Stimulated activated CD4-positive, alpha-beta T cell treated with anti-CD3 and anti-CD28 coated beads, Interleukin-12 subunit alpha, Interleukin-12 subunit beta, amount 100 ng/mL, for 24 hours (primary cell): ENCODE measurements at places on chromosomes 12 and 14.
A peak's percentile ranks its signal among the peaks of the same experiment; 100 is the strongest.

- no peak for DNase-seq
These were observed 135.9 kb downstream of the TMEM30B start for GRCh38 chr14:61145034-61145902.

DNA sequence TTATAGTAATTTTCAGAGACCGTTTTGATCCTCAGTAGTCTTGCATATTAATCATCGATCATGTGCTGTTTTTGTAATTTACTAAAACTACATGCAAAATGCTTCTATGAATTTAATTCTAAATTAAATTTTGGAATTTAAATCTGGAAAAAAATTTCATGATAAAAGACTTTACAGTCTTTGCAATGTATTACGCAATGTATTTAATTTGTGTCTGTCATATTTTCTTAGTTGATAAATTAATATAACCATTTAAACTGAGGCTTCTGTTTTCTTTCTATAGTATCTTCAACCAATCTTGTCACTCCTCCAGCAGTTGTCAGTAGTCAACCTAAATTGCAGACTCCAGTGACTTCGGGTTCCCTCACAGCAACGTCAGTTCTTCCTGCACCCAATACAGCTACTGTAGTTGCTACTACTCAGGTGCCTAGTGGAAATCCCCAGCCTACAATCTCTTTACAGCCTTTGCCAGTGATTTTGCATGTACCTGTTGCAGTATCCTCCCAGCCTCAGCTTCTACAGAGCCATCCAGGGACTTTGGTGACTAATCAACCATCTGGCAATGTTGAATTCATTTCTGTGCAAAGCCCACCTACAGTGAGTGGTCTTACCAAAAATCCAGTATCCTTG is 94.8 kb downstream of the ATF7IP start:
- no peak for DNase-seq

DNA sequence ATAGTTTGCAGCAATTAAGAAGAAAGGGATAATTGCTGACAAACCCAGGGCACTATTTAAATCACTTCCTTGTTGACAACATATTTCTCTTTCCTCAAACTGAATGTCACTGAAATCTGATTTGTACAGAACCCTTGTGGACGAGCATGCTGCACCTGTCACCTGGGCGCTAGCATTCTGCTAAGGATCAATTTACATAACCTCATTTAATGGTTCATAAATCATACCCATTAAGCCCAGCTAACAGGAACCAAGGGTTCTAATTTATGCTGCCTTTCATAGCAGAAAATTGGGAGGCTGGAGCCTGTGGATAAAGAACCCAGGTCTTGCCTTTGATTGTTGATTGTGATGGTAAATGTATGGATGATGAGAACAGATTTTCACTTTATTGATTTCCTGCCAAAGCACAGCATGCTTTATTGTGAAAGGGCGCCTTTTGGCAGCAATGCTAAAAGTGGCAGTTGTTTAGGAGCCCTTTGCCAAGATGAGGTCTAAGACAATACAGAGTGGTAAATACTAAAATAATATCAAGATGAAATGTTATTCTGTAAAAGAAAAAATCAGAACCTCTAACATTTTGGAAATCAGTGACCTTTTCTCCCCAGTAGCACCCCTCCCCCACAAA is 95.4 kb downstream of the NKX2-1 start:
- DNase-seq: no peak

GRCh38 chr14:89417465-89418225 is 612 bp upstream of the FOXN3 start:
- DNase-seq: peak; percentile 41

DNA sequence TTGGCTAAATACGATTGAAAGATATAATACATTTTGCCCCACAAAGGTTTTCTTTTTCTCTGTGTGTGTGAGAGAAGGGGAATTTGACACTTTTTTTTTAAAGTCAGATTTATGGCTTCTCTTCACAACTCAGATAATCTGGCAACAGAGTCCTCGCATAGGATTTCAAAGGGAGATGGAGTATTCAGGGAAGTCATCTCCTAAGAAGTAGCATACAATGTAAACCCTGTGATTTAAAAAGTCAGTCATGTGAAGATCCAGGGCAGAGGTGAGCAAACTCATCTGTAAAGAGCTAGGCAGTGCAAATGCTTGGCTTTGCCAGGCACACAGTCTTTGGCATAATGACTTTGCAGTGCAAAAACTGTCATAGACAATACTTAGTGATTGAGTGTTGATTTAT is 1526.3 kb downstream of the AACS start:
- DNase-seq: no peak

DNA sequence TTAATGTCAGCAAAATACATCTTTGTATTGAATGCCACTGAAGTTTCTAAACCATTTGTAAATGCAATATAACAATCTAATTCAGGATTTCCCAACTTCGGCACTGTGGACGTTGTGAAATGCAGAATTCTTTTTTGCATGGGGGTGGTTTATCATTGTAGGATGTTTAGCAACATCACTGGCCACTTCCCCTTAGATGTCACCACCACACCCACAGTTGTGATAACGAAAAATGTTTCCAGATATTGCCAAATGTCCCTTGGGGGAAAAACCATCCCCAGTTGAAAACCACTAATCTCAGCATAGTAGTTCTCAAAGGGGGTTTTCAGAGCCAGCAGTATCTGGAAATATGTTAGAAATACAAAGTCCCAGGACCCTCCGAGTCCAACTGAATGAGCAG is 203.3 kb downstream of the NAV3 start:
- no peak for DNase-seq

DNA sequence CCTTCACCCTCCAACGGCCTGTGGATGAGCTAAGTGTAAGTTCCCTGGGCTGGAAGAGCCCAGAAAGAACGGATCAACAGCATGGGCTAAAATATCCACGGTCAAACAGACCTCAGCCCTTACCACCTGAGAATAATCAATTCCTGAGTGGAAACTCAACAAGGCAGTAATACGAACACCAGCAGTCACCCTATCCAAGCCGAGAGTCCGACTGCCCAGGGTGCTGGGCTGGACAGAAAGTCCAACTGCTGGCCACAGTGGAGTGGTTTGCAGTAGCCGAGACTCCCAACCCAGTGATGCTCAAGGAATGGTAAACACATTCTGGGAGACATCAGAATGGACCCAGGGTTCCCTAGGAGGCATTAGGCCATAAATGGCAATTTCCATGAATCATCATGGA is 36.8 kb downstream of the ANO2 start:
- no peak for DNase-seq

GRCh38 chr14:60817113-60817512 is 82.6 kb downstream of the MNAT1 start:
- no peak for DNase-seq

GRCh38 chr12:53222806-53223261 is 9.2 kb downstream of the RARG start:
- no peak for DNase-seq

- no peak for DNase-seq
These were observed 4.7 kb downstream of the KCNK10 start for GRCh38 chr14:88318406-88318805.

- no peak for DNase-seq
These were observed 22.2 kb upstream of the HDAC7 start for GRCh38 chr12:47841910-47842309.

- DNase-seq: no peak
These were observed 144.0 kb upstream of the FBXO33 start for GRCh38 chr14:39576258-39576657.

GRCh38 chr12:4203772-4204376 is 69.7 kb upstream of the CCND2 start:
- DNase-seq: no peak

GRCh38 chr12:92989715-92990484 is 60.8 kb upstream of the EEA1 start:
- no peak for DNase-seq

DNA sequence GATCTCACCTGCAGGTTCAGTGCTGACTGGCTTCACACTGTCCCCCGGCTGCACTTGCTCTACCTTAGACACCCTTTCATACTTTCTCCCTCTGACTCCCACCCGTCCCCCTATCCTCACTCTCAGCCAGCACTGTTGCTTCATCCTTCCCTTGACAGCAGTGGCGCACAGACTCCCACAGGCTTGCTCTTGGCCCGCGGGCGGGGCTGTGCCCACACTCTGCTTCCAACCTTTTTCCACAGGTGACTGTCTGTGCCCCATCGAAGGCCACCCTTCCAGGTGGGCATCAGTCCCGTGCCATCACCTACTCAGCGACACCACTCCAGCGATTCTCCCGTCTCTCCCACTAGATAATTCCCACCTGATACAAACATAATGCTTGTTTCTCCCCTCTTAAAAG is 1.0 kb upstream of the RPS6KL1 start:
- DNase-seq: no peak

DNA sequence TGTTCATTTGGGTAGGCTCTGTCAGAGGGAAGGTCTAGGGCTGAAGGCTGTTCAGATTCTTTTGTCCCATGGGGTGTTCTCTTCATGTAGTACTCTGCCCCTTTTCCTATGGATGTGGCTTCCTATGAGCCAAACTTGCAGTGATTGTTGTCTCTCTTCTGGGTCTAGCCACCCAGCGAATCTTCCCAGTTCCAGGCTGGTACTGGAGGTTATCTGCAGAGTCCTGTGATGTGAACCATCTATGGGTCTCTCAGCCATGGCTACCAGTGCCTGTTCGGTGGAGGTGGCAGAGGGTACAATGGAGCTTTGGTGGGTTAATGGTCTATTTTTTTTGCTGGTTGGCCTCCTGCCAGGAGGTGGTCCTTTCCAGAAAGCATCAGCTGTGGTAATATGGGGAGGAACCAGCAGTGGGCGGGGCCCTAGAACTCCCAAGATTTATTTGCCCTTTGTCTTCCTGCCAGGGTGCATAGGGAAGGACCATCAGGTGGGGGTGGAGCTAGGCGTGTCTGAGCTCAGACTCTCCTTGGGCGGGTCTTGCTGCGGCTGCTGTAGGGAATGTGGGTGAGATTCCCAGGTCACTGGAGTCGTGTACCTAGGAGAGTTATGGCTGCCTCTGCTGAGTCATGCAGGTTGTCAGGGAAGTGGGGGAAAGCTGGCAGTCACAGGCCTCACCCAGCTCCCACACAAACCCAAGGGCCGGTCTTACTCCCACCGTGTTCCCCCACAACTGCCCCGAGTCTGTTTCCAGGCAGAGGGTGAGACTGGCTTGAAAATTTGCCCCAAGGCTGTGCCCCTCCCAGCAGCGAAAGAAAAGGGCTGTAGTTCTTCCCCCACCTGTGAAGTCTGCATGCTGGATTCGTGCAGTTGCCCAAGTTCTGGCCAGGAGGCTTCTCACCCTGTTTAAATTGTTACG is 17.5 kb downstream of the MTRFR start:
- DNase-seq: no peak

DNA sequence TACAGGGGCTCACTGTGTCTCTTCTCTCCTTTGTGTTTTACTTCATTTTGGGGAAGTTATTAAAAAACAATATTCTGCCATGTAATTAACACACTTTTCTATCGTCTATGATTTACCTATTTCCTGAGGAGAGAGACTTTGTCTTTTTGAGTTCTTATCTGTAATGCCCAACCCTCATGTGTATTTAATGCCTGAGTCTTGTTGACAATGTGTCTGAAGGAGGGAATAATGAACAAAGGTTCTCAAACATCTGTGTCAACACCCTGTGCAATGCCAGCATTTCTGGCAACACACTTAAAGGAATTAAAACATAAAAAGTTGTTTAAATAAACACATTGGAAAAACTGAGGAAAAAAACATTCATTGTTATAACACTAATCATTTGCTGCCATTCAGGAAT is 147.1 kb downstream of the SLC15A5 start:
- no peak for DNase-seq

DNA sequence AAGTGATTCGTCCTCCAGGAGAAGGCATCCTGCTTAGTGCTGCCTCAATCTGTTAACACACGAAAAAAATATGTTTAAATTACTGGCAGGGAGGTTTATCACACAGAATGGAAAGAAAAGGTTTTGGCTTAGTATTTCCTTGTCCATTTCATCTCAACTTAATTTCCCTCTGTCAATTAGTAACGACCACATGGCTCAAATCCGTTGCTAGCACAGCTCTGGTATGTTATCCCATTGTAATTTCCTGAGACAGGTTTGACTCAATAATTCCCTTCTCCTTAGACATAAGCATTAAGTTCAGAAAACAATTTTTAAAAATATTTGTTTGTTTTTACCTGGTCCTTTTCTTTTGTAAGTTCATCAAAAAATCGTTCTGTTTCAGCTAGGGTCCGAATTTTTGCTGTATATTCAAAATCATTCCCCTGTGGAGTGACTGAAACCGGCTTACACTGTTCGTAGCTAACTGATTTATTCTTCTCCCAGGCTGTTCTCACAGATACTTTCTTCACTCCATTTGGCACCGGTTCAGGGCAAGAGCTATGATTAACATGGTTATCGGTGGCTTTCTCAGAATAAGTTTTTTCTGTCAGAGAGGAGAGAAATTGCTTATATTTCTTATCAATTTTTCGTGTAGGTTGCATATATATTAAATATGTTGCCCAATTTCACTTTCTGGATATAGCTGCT is 10.1 kb upstream of the PITPNM2 start:
- no peak for DNase-seq

GRCh38 chr14:29838752-29839151 is 88.9 kb downstream of the PRKD1 start:
- DNase-seq: no peak

GRCh38 chr12:75599061-75599460 is 87.7 kb upstream of the KRR1 start:
- no peak for DNase-seq

- no peak for DNase-seq
These were observed 210.6 kb downstream of the PHLDA1 start for GRCh38 chr12:75820848-75821578.

DNA sequence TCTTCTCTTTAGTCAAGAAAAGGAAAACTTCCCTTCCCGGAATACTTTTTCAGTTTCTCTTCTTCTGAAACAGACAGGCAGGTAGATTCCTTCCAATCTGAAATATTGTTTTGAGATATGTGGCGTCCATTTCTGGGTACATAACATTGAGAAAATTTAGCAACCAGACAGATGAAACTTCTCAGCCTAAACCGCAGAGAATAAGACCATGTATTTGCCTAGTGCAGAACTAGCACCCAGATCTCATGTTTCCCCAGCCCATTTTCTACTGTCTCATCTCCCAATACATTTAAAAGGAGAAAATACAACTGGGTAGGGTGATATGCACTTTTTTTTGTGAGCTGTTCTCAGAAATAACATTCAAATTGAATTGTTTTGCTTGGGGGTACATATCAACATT is 6.4 kb downstream of the AVPR1A start:
- DNase-seq: no peak

DNA sequence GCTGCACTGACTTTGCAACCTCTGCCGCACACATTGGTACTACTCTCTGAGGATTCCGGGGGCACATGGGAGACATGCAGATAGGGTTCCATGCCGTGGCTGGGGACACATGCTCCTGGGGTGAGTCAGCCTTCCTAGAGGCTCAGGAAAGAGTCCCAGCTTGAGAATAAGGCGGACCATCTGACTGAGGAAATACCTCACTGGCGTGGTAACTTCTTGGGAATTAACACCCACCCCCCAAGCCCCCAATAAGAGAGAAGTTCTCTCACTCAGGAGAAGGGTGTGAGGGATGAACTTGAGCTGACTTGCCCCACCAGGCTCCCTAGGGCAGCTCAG is 23.2 kb downstream of the PLXNC1 start:
- DNase-seq: no peak

- DNase-seq: peak; percentile 54
These were observed 29.4 kb upstream of the STAC3 start for GRCh38 chr12:57280211-57281062.

GRCh38 chr12:119911182-119911581 is 34.1 kb upstream of the CIT start:
- DNase-seq: no peak

GRCh38 chr14:61381553-61381952 is 60.2 kb downstream of the PRKCH start:
- DNase-seq: no peak
